Omental fat pad (tissue), 4 donors: ENCODE measurements at places on chromosomes 2 and 18. TPM values are rescaled to one million over a fixed set of nuclear protein-coding genes. Genes with fewer than 3 reads are reported as not detected.

GRCh38 chr18:12597760-12598159 lies 60.1 kb downstream of the SPIRE1 start:
- no peak for DNase-seq

DNA sequence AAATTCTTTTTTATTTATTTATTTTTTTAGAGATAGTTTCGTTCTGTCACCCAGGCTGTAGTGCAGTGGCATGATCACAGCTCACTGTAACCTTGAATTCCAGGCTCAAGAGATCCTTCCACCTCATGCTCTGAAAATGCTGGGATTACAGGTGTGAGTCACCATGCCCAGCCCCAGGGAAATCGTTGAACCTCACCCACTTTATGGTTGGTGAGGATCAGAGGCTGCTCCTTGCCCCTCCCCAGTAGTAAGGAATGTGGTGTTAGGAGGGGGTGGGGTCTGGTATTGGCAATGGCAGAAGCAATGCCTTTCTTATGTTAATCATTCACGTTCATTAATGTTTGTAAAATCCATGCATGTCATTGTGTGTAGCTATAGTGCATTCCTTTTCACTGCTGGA lies 161.9 kb downstream of the SUCLG1 start:
- no peak for DNase-seq

- DNase-seq, result no peak
Measured at GRCh38 chr2:152396051-152396511, 61.1 kb downstream of the FMNL2 start.

GRCh38 chr2:222952204-222952603 lies 91.4 kb downstream of the ACSL3 start:
- no peak for DNase-seq

GRCh38 chr2:101806123-101806522 lies 108.6 kb downstream of the MAP4K4 start:
- DNase-seq, result no peak

- no peak for DNase-seq
Measured at GRCh38 chr18:60555625-60556024, 183.1 kb upstream of the MC4R start.

DNA sequence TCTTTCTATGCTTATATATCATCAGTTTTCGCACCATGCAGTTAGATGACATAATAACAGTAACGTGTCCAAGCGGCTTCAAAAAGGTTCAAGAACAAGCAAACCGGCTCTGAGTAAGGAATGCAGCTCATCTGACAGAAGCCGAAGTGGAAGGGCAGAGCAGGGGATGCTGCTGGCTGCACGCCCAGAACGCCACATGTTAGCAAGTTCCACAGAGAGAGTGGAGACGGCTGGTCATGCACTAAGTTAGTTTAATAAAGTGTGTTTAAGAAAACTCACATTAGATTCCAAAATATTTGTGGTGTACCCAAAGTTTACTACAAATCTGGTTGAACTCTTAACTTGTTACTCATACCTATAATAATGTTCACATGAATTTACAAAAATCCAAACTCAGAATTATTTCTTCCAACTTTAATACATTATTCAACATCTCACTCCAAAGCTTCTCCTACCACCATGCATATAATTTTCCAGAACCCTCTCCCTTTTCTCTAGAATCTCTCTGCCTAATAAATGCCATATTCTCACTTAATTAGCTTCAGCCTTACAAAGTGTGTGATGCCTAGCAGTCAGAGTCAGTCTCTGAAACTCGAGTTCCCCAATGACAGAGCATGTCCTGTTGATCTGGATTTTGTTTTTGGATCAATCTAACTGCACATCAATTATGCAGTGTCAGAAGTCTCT lies 170.0 kb downstream of the DNAH7 start:
- peak; percentile 28 for DNase-seq

DNA sequence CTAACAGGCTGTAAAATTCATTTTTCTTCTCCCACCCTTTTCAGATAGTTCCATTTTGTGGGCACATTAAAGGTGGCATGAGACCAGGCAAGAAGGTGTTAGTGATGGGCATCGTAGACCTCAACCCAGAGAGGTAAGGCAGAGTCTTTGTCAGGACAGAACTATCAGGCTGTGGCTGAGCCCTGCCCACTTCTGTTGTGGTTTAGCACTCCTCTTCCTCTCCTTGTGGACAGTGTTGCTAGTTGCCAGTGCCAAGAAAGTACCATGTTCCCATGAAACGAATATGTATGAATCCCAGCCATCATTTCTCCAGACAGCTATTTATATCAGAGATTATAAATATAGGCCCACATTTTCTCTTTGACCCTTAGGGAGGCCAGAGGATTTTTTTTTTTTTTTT lies 1.6 kb downstream of the LGALSL start:
- DNase-seq, result no peak

DNA sequence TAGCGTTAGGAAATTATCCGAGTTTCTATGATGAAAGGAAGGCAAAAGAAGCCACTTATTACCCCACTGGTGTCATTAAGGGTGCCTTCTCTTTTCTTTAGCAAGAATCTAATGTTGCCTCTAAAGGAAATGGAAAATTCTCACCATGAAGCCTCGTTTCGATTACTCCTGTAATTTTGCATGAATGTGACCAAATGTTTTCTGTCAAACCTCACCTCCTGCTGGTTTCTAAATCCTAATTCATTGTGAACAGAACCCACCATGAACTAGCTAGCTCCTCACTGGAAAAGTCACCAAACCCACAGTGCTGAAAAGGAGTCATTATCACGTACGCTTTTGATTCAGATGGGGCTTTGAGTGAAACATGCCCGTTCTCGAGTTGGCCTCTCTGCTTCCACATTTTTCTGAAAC lies 119.9 kb downstream of the COPS8 start:
- DNase-seq, result no peak

GRCh38 chr2:150450765-150451164 lies 36.7 kb downstream of the RND3 start:
- DNase-seq, result no peak

DNA sequence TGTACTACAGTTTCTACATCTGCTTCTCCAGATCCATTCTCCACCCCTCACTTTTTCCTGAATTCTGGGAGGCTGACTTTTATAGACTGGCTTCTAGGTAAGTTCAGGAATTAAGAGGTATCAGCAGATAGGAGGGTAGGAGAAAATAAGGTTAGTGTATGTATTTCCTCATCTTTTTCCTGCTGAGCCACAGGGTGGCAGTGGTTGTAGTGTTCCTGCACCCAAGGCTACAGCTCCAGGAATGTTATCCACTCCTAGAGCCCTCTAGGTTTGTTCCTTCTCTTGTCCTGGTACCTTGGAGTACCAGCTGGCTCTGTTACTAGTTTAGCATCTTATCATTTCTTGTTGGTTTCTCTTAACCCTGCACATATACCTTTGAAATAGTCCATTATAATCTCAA lies 40.7 kb upstream of the C2orf66 start:
- no peak for DNase-seq

The TANK gene
- 120 TPM for total RNA-seq

The NXPH2 gene
- total RNA-seq, result not detected

The PTRHD1 gene
- 17.4 TPM for total RNA-seq
